Erythroblast (primary cell): ENCODE measurements at places on chromosomes 1 and 21.

DNA sequence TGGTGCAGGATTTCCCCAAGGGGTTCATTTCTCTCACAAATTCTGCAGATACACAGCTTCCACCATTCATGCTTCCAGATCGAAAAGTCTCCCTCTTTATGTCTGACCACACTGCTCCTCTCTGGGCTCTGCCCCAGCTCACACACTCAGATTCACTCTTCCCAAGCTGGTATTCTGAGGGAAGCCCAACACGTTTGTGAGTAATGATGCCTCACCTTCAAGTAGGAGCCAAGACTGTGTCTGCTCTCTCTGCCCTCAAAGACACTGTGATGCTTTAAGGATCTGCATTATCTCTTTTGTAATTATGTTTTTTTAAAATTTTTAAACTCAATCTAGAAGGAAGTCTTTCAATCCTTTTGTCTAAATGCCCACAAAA lies 19.8 kb downstream of the PRAMEF11 start:
- DNase-seq = no peak

- DNase-seq = no peak
These were observed 213.0 kb downstream of the KCTD3 start for GRCh38 chr1:215780139-215780538.

GRCh38 chr1:53781654-53782053 lies 42.7 kb upstream of the GLIS1 start:
- DNase-seq = no peak

GRCh38 chr1:91124989-91125417 lies 103.2 kb upstream of the ZNF644 start:
- DNase-seq = no peak

- no peak for DNase-seq
These were observed 253.8 kb upstream of the HOOK1 start for GRCh38 chr1:59560807-59561450.

GRCh38 chr1:175157200-175157599 lies 35.4 kb downstream of the KIAA0040 start:
- no peak for DNase-seq

- no peak for DNase-seq
These were observed 104.6 kb downstream of the ARHGEF10L start for GRCh38 chr1:17643861-17644703.

- no peak for DNase-seq
These were observed 27.0 kb upstream of the BTG2 start for GRCh38 chr1:203278082-203278884.

GRCh38 chr1:1333551-1334241 lies 2.6 kb downstream of the TAS1R3 start:
- no peak for DNase-seq

DNA sequence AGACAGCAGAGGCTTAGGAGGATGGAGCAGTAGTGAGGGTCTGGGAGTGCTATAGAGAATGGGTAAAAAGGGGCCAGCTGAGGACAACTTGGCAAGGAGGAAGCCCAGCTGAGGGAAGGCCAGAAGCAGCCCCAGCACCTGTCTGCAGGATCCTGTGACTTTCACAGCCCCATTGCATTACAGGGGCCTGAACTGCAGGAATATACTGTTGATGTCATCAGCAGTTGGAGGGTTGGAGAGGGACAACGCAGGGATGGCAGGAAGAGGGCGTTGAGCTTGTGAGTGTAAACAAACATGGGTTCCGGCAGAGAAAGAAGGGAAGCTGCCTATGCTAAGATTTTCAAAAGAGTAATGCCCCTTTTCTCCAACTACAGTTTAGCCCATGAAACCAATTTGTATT lies 628.5 kb downstream of the SMYD3 start:
- DNase-seq = no peak

- no peak for DNase-seq
These were observed 21.4 kb upstream of the ADARB1 start for GRCh38 chr21:45052960-45053359.

- no peak for DNase-seq
These were observed 72.2 kb upstream of the C1orf87 start for GRCh38 chr1:60145771-60146170.

GRCh38 chr1:145877923-145878486 lies 7.7 kb downstream of the ANKRD35 start:
- DNase-seq = peak; percentile 46

DNA sequence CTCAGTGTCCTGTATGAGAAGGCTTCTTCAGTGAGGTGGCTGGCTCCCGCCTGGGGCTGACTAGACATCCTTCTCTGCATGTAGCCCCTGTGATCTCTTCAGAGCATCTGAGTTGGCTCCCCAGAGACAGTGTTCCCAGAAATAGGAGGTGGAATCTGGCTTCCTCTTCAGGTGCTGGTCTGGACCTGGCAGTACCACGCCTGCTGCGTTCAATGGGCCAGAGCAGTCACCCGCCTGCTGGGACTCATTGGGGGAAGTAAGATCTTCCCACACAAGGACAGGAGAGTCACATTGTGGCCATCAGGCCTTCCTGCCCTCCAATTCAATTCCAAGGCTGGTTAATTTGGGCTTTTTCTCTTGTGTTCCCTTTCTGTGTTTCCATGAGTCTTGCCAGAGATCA lies 51.0 kb downstream of the ADARB1 start:
- DNase-seq = no peak

GRCh38 chr1:198681831-198682759 lies 43.3 kb downstream of the PTPRC start:
- DNase-seq = peak; percentile 84

DNA sequence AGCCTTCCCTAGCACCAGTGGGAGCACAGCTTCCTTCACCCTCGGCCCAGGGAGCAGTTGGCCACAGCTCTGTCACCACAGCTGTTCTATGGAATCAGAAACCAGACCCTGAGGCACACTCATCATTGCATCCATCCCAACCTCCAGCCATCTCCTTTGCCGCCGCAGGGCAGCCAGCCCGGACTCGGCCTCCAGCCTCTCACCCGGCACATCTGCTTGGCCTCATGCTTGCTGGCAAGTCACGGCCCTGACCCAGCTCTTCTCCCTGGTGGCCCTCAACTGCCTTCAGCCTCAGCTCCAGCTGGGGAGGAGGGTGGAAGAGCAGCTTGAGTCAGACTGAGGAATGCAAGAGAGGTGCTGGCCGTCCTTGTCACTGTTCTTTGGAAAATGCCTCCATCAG lies 59.8 kb downstream of the TOR1AIP2 start:
- no peak for DNase-seq

GRCh38 chr1:224727351-224728289 lies 111.5 kb downstream of the CNIH3 start:
- no peak for DNase-seq

GRCh38 chr1:106548726-106549125 lies 507.7 kb upstream of the PRMT6 start:
- DNase-seq = no peak
